LHCN-M2 (cell line): ENCODE measurements at places on chromosomes 6 and 20.

GRCh38 chr20:48224533-48225050 is 439.3 kb upstream of the SULF2 start:
- no peak for DNase-seq

- no peak for DNase-seq
These were observed 118.9 kb upstream of the SMLR1 start for GRCh38 chr6:130708338-130708737.

DNA sequence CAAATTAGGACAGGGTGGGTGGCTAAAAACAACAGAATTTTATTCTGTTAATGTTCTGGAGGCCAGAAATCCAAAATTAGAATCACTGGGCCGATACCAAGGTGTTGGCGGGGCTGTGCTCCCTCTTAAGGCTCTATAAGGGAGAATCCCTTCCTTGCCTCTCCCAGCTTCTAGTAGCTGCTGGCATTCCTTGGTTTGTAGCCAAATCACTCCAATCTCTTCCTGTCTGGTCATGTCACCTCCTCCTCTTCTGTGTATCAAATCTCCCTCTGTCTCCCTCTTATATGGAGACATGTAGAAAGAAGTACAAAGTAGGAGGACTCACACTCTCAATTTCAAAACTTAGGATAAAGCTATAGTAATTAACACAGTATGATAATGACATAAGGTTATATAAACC is 102.9 kb upstream of the SIRPA start:
- DNase-seq, result no peak

DNA sequence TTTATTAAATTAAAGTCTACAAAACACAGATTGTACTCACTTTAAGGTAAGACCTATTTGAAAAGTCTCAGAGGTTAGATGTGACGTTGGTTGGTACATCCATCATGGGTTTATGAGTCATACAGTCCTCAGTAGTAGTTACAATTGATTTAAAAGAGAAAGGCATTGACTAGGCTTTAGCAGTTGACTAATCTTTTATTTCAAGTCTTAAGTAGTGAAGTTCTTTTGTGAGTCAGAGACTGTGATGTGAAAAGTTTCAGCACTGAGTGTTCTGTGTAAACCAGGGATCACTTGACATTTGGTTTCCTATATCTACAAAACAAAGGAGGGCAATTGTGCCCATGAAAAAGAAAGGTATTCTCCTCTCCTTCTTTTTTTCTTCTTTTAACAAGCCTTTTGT is 221.3 kb downstream of the GRIK2 start:
- DNase-seq, result peak; percentile 84

GRCh38 chr6:143026696-143027449 is 33.8 kb upstream of the AIG1 start:
- peak; percentile 18 for DNase-seq

GRCh38 chr6:34027939-34028441 is 117.9 kb downstream of the GRM4 start:
- DNase-seq, result no peak

GRCh38 chr6:134619077-134619476 is 301.2 kb upstream of the SGK1 start:
- DNase-seq, result no peak

- DNase-seq, result no peak
These were observed 247.5 kb upstream of the GMDS start for GRCh38 chr6:2492686-2493523.

DNA sequence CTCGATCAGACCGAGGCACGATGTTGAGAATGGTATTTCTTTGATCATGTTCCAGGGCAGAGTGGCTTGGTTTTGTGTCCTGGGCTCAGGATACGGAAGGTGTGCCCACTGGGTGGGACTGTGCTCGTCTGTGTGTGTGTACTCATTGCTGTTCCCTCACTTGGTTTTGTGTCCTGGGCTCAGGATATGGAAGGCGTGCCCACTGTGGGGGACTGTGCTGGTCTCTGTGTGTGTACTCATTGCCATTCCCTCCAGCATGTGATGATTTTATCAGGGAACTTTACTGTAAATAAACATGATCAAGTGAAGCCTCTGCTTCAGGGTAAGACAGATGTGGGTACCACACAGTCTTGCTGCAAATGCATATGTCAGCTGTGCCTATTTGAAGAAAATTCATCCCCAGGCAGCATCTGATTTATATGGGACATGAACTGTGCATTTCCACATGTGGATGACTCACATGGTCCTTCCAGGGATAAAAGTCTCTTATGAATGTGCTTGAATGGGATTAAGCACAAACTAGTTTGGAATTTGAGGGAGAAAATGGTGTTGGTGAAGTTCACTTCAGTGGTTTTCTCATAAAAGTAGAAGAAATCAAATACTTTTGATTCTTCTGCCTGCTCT is 274.3 kb downstream of the QKI start:
- peak; percentile 19 for DNase-seq

- DNase-seq, result no peak
These were observed 235.3 kb upstream of the NRSN1 start for GRCh38 chr6:23890543-23891227.

- peak; percentile 29 for DNase-seq
These were observed 16.8 kb downstream of the IL17F start for GRCh38 chr6:52227495-52227894.

DNA sequence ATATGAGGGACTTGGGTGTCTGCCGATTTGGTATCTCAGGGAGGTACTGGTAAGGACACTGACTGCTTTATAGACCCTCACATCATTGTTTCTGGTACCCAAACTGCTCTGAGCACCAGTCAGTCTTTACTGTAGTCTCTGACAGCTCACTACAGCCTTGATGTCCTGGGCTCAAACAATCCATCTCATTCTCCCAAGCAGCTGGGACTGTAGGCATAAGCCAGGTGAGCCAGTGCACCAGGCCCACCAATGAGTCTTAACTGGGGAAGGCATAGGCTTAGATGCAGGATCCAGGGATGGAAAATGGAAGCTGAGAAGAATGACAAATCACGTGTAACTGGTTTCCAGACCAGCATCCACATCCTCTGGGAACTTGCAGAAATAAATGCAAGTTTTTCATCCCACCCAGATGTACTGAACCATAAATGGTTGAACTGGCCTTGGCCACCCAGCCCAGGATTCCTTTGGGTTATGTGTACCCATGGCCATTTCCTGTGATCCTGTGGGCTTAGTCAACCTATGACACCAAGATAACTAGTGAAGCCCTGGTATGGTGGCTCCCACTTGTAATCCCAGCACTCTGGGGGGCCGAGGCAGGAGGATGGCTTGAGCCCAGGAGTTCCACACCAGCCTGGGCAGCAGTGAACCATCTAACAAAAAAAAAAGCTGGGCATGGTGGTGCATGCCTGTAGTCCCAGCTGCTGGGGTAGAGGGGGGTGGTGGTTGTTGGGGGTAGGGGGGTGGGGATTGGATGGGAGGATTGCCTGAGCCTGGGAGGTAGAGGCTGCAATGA is 5.8 kb downstream of the TUBB start:
- DNase-seq, result peak; percentile 79

DNA sequence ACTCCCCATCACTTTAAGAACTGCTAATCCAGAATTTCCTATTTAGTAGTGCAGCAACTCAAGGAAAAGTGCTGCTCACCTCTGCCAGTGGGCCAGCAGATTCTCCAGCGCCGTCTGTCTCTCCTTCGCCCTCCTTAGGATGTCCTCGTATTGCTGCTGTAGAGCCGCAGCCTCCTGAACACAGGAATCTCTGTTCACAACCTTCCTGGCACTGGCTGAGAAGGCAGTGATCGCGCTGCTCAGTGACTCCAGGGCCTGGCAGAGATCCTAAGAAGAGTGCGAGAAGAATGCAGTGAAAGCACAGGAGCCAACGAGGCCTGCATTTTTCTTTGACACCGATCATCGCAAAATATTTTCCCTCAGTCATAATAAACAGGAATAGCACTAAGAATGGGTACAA is 209.0 kb downstream of the SYNE1 start:
- no peak for DNase-seq

DNA sequence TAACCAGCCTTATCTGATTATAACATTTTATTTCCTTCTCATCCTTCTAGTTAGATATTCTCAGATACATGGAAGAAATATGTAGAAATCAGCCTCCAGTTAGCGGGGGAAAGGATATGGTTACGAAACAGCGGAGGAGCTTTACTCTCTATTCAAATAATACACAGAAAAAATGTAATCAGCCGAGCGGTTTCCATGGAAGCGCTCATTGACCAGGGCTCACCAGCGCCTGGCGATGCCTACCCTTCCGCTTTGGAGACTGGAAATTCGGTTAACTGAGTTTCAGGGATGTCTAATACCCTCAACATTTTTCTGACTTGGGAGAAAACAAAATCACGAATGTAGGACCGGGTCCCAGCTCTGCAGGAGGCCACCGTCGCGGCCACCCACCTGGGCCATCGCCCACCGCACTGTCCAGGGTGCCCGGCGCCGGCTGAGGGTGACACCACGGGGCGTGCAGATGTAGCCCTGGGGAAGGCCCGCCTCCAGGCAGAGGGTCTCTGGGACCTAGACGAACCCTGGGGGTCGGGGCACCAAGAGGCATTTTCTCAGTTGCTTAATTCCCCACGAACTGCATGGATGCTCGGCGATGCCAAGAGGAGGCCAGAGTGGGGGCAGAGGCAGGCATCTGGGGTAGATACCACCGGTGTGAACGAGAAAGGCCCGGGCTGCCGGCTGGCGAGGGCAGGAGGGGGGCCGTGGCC is 1.7 kb downstream of the PRR18 start:
- DNase-seq, result no peak

GRCh38 chr6:95185874-95186273 is 391.5 kb upstream of the MANEA start:
- DNase-seq, result no peak

DNA sequence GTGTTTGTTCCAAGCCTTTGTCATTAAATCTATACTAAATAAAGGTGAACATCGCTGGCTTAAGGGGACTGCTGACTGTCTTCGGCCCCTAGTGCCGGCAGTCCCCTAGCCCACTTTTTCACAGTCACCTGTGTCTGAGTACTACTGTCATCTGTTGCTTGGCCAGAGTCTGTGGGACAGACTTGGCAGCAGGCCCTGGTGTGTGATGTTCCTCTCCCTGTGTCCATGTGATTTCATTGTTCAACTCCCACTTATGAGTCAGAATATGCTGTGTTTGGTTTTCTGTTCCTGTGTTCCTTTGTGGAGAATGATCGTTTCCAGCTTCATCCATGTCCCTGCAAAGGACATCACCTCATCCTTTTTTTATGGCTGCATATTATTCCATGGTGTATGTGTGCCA is 133.4 kb downstream of the HAO1 start:
- DNase-seq, result no peak

DNA sequence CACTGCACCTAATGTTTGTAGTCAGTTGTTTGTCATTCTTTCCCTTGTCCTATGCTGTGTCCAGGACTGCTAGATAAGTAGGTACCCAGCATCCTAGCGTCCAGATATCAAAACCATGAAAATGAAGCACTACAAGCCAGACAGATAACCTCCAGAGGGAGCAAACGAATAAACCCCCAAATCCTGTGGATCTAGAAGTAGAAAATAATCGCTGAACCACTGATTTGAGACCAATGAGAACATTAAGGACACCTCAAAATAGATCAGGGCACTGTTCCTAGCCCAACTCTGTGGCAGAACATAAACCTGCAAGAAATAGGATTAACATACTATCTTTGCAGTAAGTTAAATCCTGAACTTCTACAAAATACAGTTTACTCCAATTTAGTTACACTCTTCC is 1.1 kb upstream of the KLHL32 start:
- no peak for DNase-seq

DNA sequence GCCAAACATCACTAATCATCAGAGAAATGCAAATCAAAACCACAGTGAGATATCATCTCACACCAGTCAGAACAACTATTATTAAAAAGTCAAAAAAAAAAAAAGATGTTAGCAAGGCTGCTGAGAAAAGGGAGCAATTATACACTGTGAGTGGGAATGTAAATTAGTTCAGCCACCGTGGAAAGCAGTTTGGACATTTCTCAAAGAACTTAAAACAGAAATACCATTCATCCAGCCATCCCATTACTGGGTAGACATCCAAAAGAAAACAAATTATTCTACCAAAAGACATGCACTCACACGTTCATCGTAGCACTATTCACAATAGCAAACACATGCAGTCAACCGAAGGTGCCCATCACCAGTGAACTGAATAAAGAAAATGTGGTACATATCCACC is 213.9 kb downstream of the TTLL2 start:
- no peak for DNase-seq

DNA sequence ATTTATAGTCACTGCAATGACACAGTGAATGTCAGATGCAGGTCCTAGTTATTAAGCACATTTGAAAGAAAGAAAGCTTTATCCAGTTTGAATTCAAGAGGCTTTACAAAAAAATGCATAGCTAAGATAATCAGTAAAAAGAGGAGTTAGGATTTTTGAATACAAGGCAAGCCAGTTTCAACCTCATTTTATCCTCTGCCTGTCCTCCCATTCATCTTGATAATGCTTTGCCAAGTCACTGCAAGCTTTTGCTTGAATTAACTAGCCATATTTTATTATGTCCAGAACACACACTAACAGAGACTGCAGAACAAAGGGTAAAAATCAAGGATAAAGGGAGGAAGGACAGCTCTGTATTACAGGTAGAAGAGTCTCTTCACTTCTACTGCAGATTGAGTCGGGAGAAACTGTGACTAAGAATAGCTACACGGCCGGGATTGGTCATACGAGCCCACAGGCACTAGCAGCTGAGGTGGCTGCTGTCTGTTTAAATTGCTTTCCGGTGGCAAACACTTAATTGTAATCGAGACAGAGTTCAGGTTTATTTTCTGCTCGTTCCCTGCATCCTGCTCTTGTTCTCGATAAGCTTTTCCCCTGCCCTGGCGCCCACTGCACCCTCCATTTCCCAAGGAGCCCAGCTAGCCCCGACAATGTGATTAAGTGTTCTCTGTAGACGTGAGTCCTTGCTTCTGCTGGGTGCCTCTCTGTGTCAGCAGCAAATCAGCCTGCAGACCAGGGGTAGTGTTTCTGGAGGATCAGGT is 30.5 kb upstream of the AKAP12 start:
- peak; percentile 29 for DNase-seq

DNA sequence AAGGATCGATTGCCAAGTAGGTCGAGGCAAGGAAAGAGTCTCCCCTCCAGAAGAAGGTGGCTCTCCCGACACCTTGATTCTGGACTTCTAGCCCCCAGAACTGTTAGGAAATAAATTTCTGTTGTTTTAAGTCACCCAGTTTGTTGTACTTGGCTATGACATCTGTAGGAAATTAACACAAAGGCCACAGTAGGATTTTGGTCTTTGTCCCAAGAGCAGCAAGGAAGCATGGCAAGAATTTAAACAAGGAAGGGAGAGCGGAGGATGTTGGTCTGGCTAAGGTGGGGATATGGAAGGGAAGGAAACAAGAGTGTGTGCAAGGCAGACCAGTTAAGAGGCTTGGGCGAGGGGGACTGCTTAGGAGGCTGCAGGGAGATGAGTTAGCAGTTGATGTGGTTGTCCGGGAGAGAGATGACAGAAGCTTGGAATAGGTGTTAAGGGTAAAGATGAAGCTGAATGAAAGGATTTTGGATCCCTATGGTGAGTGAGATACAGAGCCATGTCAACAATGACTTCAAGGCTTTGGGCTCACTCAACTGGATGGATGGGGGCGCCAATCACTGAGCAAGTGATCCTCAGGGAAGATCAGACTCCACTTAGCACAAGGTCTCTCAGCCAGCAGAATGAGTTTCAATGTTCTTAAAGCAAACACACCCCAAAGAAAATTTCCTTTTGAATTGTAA is 140.5 kb upstream of the ZNF217 start:
- DNase-seq, result no peak

GRCh38 chr6:106122306-106122918 is 36.3 kb downstream of the PRDM1 start:
- DNase-seq, result no peak

DNA sequence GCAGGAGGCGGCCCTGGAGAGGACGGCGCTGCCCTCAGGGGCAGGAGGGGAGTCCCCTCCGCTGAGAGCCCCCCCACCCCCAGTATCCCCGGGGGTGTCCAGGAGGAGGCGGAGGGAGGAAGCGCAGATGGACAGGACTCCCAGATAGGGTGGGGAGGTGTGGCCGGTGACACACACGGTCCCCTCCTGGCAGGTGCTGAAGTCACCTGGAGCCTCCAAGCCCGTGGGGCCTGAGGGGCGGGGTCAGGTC is 1.4 kb downstream of the STMN3 start:
- no peak for DNase-seq
